ENCODE measurements at places on chromosomes 13 and 19.

GRCh38 chr13:95749545-95749944 lies 72.6 kb downstream of the DNAJC3 start:
- DNase-seq: no peak

DNA sequence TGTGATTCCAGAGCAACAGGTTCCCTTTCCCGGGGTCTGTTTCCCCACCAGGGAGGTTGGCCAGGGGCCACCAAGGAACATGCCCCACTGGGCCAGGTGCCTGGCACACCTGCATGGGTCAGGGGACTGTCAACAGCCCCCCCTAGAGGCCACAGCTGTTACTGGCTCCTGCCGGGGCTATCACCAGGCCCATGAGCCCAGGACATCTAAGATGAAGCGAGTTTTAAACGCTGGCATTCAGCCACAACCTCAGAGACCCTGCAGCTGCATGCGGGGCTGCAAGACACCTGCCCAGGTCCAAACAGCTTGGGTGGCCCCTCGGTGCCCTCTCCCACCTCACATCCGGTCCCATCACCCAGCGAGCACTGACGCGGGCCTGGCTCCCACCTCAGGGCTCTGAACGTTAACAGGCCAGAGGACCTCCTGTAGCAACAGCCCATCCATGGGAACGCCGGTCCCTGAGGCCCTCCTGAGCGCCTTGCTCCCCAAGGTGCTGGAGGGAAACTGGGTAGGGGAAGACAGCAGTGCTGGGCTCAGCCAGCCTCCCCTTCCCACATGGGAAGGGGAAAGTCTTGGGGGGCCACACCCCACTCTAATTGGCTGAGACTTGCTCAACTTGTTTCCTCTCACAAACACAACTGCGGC lies 12.0 kb downstream of the KHSRP start:
- no peak for DNase-seq

- DNase-seq: no peak
These were observed 66.3 kb downstream of the MAP4K1 start for GRCh38 chr19:38551450-38551813.

DNA sequence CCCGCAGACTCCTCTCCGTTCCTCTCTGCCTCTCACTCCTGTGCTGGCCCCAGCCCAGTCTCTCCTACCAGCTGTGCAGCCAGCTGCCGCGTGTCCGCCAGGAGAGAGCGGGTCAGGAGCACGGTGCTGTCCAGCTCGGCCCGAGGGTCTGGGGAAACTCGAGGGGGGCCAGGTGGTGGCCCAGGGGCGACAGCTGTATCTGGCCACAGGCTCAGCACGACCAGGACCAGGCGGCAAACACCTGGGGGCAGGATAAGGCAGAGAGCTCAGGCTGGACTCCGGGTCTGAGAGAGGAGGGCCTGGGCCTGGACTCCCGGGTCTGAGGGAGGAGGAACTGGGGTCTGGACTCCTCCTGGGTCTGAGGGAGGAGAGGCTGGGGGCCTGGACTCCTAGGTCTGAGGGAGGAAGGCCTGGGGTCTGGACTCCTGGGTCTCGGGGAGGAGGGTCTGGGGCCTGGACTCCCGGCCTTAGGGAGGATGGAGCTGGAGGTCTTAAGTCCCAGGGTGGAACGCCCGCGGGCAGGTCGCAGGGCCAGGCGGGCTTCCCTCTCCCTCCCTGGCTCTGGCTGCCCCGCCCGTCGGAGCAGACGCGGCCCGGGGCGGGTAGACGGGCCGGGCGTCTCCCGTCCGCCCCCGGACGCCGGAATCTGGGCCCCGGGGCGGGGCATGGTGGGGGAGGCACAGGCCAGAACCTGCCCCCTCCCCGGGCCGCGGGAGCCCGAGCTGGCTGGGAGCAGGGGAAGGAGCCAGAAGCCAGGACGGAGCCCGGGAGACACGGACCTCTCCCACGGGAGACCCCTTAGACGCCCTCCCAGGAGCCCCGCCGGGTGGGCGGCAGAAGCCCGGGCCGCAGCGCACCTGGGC lies 1.3 kb downstream of the IL11 start:
- no peak for DNase-seq

DNA sequence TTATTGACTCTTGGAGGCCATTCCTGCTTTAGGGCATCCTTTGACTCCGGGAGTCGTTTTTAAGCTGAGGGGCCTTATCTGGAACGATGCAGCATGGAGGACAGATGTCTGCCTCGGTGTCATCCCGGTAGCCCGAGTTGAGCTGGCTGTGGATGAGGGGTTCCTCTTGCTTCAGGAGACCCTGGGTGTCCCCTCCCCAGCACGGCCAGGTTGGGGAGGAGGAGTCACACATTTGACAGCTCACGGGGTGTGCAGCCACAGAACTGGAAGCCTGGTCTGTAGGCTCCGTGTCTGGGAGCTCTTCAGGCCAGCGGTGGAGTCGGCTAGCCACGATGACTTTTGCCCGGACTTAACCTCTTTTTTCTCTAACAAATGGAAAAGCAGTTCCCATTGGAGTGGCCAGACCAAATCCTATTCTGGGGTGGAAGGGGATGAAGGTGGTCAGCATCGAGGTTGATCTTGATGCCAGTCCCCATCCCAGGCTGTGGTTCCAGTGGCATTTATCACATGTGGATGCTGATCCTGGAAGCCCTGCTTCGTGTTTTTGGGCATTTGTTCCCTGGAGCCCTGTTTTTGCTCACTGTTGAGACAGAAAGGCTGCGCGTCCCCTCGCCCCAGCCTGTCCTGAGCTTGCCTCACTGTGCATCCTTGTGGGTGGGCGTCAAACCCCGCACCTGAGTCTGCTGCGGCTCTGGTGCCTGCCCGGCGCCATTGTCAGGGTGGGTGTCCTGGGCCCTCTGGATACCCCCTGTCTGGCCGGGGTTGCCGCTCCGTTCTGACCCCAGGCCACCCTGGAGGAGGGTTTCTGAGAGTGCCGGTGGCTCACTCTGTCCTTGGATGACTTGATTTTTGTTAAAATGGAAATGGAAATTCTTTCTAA lies 12.0 kb downstream of the TFDP1 start:
- DNase-seq: no peak

DNA sequence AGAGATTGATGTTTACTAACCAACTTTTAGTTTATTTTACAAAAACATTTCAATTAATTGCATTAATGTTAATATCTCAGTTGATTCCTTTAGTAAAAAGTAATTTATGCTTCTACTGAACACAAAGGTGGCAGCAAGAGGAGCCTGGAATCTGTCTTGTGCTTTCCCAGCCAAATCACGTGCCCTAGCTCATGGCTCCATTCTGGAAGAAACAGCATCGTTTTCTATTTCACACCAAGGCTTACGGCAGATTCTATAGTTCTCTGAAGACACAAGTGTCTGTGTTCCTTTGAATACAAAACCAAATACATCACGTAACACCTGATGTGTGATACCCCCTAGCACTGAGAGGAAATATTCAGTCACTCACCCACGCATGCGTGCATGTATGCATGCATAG lies 346.1 kb upstream of the MIR17HG start:
- no peak for DNase-seq

DNA sequence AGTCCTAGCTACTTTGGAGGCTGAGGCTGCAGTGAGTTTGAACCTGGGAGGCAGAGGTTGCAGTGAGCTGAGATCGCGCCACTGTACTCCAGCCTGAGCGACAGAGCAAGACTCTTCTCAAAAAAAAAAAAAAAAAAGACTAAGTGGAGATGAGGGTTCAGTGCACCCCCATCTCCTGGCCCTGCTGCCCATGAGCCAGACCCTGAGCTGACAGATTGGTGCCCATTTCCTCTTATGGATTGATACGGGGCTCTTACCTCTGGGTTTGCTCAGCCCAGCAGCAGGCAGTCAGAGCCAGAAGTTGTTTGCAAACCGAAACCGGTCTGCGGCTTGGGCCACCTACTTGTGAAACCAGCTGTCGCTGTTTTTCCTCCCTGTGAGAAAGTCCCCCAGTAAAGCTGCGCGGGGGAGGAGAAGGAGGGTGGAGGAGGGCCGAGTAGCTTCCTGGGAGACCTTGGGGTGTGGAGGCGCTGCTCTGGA lies 36.9 kb downstream of the ARRDC2 start:
- no peak for DNase-seq

DNA sequence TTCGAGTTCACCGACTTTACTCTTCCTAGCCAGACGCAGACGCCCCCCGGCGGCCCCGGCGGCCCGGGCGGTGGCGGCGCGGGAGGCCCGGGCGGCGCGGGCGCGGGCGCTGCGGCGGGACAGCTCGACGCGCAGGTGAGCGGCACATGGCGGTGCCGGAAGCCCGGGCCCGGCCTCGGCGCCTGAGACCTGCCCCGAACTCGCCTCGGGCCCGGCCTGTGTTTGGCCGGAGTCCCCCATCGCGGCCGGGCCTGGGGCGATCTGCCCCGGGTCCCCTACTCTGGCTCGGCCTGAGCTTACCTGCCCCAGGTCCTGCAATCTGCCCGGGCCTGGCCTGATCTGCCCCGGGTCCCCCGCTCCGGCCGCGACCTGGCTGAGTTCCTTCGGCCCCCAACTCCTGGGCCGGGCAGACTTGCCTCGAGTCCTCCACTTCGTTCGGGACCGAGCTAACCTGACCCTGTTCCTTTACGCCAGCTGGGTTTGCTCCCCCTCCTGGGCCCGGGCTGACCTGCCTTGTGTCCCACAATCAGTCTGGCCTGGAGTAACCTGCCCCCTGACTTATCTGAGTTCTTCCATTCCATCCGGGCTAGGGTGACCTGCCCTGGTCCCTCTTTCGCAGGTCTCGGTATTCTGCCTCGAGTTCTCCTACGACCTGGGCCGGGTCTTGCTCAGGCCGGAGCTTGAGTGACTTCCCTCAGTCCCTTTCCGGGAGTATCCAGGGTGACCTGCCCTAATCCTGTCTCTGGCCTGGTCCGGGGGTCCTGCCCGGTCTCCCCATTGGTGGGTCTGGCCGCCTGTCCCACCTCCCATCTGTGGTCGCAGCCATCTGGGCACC lies 764 bp downstream of the UPF1 start:
- DNase-seq: no peak

GRCh38 chr13:101624210-101624922 lies 171.9 kb downstream of the ITGBL1 start:
- no peak for DNase-seq

GRCh38 chr13:77720988-77721387 lies 23.5 kb downstream of the SLAIN1 start:
- no peak for DNase-seq

DNA sequence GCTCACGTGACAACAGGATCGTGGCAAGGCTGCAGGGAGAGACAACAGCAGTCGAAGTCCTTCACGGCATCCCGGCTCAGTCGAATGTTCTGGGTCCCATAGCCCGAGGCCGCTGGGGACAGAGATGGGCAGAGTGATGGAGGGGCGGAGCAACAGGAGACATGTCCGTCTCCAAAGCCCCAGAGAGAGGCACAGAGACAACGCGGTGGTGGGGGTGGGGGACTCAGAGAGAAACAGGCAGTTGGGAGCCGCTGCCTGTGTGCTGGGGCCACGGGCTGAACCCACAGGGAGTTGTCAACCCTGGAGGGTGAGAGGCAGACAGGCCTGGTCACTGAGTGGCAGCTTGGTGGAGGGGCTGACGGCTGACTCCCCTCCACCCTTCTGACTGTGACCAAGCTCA lies 20.4 kb downstream of the NOSIP start:
- DNase-seq: no peak

DNA sequence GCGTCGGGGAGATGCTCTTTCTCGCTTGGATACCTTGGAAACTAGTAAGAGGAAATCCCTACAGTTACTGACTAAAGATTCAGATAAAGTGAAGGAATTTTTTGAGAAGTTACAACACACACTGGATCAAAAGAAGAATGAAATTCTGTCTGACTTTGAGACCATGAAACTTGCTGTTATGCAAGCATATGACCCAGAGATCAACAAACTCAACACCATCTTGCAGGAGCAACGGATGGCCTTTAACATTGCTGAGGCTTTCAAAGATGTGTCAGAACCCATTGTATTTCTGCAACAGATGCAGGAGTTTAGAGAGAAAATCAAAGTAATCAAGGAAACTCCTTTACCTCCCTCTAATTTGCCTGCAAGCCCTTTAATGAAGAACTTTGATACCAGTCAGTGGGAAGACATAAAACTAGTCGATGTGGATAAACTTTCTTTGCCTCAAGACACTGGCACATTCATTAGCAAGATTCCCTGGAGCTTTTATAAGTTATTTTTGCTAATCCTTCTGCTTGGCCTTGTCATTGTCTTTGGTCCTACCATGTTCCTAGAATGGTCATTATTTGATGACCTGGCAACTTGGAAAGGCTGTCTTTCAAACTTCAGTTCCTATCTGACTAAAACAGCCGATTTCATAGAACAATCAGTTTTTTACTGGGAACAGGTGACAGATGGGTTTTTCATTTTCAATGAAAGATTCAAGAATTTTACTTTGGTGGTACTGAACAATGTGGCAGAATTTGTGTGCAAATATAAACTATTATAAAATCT lies 2.7 kb upstream of the KCNRG start:
- DNase-seq: no peak

GRCh38 chr13:22085001-22085400 lies 414.1 kb downstream of the FGF9 start:
- DNase-seq: no peak

GRCh38 chr13:108306860-108307259 lies 37.3 kb downstream of the TNFSF13B start:
- no peak for DNase-seq
